Fibroblast of skin of right quadriceps (primary cell): ENCODE measurements at places on chromosomes 5 and 9.

DNA sequence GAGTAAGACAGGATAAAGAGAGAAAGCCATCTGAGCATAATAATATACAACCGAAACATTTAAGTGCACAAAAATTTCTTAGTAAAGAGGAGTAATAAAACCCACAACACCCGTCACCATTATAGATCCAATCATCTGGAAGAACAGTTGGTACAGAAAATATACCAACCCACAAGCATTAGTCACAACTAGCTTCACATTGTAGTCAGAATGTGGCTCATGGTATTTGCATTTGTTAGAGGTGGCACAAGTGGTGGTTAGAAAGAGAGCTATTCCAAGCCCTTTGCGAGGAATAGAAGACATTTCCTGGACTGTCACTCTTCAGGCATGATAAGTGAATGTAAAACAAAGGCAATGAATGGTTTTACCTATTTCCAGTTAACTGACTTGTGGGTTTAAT, 677.5 kb upstream of the ST8SIA4 start:
- no peak for DNase-seq

GRCh38 chr9:130172161-130172857, at the start of gene NCS1:
Gene NCS1, plus strand, starts transcription at chr9:130172404. Its CDS starts 260 bp downstream, at chr9:130172664.
- peak; percentile 68 for DNase-seq

GRCh38 chr5:149172261-149172660, 31.0 kb downstream of the ABLIM3 start:
- peak; percentile 88 for DNase-seq

- DNase-seq = no peak
Measured at GRCh38 chr5:170289764-170290163, 7.8 kb downstream of the LCP2 start.

DNA sequence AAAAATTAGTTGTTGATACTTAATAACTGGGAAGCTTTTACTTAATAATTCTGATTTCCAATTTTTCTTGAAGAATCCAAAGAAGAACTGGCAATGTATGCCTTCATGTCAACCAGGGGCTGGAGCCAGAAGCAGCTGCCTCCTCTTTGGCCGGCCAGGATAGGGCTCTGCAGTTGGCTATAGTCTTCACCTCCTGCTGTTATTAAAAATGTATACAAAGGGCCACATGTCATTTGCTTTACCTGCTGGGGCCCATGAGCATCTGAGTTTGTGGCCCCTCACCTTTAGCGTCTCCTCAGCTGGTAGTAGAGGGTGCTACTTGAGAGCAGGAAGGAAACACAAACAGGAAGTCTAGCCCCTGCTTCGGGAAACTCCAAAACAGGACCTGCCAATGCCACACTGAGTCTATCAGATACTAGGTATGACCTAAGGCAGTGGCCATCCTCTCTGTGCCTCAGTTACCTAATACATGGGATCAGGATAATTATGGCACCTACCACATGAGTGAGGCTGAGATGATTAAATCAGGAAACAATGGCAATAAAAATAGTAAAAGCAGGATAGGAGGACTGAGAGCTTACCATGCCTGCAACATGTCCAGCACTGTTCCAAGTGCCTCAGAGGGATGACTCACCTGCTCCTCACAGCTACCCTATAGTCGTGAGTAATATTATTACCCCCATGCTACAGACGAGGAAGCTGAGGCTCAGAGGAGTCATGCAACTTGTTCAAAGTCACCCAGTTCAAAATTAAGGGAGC, 21.3 kb downstream of the CCDC69 start:
- DNase-seq = peak; percentile 76

DNA sequence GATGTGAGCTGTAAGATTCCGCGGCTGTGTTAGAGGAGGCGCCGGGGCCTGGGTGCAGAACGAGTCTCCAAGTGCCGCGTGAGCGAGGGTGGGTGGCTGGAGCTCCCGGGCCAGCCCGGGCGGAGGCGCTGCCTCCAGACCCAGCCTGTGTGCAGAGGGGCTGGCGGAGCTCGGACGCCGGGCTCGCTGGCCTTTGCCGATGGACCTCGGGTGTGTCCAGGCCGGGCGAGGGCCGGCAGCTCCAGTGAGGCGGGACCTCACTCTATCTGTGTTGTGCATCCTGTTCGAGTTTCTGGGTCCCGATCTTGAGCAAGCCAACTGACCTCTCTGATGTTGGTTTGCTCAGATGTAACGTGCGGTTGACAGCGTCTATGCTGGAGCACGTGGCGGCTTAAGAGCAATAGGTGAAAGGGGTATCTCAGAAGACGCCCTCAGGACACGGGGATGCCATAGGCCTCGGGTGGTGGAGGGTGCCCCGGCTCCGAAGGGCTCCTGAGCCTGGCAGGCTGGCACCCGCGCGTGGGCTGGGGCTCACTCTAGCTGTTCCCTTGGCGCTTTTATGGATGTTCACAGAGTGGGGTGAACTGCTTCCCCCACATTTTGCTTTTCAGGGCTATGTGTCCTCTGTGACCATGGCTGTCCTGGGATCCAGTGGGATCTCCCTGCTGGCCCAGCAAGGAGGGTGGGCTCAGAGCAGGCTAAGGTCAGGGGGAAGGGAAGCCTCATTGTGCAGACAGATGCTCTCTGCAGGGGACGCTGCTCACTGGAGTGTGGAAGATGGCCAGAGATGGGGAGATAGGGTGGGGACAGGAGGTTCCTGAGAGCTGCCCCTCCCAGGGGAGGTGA, 69.8 kb downstream of the MRPL36 start:
- DNase-seq = no peak

- no peak for DNase-seq
Measured at GRCh38 chr9:35778496-35778895, 12.9 kb upstream of the NPR2 start.

GRCh38 chr5:76590027-76590426, 33.2 kb downstream of the F2RL2 start:
- DNase-seq = no peak

GRCh38 chr5:43854697-43855292, 251.8 kb downstream of the NNT start:
- no peak for DNase-seq

- DNase-seq = no peak
Measured at GRCh38 chr5:90223756-90224155, 185.8 kb downstream of the CETN3 start.

DNA sequence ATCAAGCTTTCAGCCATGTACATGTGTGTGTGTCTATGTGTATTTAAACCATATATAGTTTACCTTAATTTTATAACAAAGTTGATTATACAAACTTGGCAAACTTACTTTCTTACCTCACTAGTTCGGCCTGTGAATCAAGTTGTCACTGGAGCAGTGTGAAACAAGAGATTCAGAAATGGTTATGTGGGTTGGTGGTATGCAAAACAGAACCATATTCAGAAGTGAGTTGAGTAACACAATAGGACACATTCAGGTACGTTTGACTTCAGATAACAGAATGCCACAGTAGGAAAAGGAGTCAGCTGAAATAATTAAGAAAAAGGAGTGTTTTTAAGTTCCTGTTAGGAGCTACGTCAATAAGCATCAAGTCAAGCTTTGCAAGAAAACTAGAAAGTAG, 21.5 kb downstream of the XPA start:
- no peak for DNase-seq

GRCh38 chr9:29697011-29697410, 2123.7 kb upstream of the C9orf72 start:
- peak; percentile 70 for DNase-seq

DNA sequence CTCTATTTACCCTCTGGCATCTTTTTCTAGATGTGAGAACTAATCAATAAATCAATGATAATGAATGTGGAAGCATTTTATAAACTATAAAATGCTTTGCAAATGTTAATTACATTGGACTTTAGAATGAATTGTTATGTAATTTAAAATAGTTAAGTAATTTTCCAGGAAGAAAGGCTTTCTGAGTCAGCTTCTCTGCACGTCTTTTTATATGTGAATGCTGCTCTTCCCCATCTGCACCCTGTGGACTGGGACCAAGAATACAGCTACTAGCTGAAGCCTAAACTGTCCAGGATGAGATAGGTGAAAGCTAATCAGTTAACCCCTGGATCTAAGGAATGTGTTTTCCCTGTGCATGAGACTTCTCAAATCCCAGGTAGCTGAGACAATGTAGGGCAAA, 292.9 kb downstream of the NR3C1 start:
- no peak for DNase-seq

GRCh38 chr9:100555471-100555870, 22.4 kb upstream of the CAVIN4 start:
- no peak for DNase-seq

- no peak for DNase-seq
Measured at GRCh38 chr5:133393776-133394476, 218.4 kb downstream of the FSTL4 start.

DNA sequence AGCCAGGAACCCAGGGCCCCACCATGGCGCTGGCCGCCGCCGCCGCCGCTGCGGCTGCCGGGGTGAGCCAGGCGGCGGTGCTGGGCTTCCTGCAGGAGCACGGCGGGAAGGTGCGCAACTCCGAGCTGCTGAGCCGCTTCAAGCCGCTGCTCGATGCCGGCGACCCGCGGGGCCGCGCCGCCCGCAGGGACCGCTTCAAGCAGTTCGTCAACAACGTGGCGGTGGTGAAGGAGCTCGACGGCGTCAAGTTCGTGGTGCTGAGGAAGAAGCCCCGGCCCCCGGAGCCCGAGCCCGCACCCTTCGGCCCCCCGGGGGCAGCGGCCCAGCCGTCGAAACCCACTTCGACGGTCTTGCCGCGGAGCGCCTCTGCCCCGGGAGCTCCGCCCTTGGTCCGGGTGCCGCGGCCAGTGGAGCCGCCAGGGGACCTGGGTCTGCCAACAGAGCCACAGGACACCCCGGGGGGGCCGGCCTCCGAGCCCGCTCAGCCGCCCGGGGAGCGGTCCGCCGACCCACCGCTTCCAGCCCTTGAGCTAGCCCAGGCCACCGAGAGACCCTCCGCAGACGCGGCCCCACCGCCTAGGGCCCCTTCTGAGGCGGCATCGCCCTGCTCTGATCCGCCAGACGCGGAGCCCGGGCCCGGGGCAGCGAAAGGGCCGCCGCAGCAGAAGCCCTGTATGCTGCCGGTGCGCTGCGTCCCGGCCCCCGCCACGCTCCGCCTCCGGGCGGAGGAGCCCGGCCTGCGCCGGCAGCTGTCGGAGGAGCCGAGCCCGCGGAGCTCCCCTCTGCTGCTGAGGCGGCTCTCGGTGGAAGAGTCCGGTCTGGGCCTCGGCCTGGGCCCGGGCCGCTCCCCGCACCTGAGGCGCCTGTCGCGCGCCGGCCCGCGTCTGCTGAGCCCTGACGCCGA, 749 bp downstream of the SOWAHA start:
- DNase-seq = no peak

DNA sequence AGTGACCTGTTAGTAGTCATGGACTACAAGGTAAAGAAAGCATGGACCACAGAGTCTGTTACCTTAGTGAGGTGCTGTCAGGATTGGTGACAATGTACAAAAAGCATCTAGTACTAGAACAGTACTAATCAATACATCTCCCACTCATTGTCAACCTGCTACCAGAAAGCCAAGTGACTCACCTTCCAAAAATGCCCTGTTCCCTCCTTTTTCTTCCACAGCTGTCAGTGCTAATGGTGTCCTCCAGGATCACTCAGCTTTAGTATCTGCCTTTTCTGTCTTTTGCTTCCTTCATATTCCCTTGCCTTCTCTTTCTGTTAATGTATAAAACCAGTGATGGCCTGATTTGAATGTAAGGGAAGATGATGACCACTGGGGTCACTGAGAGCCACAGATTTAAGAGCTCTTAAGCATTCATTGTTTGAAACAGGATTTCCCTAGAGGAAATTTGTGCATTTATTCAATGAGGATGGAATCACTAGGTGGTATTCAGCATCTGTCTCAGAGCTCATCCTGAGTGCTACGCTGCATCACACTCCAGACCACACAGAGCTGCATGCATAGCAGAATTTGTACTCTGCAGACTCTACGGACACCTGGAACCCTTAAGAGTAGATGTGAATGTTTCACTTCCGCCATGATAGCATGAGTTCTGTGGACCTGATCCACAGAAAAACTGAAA, 71.0 kb downstream of the SV2C start:
- DNase-seq = no peak

DNA sequence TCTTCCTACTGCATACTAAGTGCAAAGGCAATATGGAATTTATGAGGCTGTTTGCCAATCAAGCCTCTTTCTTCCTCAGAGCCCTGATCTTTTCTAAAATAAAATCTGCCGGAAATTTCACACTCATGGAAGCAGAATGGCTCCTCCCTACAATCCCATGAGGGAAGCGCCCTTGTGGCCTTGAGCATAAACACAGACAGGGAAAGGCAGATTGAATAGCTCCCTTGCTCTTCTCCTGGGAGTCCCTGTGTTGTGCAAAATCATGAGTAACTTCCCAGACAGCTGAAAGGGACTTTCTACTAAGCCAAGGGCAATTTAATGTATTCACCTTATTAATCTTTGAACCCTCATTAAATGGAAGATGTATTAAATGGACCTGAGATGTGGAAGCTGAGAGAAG, 226.1 kb upstream of the PIK3R1 start:
- DNase-seq = peak; percentile 62

DNA sequence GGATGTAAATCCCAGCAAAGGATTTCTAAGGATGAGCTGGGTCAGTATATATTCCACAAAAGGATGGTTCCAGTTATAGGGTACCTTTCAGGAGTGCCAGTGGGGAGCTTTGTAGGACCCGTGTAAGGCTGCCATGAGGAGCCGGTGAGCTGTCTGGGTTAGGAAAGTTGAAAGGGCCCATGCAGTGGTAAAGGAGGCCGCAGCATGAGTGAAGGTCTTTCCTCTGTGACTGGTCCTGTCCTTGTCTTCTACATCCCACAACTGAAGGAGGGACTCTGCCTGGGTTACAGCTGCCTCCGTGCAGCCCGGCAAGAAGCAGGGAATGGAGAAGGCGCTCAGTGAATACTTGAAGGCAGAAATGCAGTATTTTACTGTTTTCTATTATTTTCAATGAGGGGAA, 58.9 kb downstream of the HSPA4 start:
- DNase-seq = no peak

DNA sequence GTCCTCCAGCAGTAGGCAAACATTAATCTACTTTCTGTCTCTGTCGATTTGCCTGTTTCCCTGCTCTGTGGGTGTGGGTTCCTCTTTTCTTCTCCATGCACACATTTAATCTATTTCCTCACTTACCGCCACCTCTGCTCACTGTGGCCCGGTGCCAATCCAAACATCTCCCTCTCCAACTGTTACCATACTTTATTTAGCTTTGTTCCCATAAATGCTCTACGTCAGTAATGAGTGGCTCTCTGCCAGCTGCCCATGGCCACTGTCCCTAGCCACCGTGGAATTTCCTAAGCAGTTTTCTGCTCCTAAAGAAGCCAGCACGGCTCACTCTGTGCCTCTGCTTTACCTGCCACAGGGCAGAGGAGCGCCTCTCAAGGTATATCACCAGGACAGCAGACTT, 19.5 kb upstream of the GOLPH3 start:
- DNase-seq = peak; percentile 91

DNA sequence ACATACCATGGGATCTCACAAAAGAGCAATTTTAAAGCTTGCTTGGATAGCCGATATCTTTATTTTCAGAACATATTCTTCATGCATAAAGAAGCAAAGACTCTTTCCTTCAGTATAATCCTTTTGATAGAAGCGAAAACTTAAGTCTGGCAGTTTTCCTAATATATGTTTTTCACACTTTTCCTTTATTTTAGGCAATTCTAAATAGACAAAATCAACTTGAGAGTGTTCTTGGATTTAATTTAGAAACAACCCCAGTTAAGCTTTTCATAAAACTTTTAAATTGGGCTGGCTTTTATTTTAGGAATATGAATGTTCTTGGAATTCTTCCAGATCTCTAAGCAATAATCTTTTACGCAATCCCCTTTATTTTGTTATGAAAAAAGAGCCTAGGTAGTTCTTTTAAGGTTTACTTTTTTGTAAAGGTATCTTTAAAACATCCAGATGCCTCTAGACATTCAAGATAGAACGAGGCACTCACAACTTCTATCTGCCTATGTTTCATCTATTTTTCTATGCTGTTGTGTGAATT, 51.5 kb upstream of the HSPB3 start:
- DNase-seq = no peak

- no peak for DNase-seq
Measured at GRCh38 chr9:104025945-104026344, 68.2 kb upstream of the SMC2 start.
